ENCODE measurements at places on chromosomes 4 and X.

DNA sequence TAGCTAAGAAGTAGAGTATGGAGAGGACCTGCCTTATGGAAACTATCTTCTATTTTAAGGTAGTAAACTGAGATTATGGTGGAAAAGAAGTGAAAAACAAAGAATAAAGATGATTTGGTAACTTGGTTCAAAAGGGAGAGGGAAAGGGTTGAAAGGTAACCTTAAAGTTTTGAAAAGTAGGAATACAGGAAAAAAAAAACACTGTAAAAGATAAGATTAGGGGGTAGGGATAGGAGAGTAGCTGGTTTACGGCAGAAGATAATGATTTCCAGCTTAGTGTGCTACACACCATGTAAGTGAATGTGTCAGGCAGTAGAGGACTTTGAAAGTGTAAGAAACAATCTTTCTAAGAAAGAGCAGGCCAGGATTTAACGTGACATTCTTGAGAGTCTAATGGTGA is 35.3 kb downstream of the FAM13A start:
- no peak for DNase-seq

DNA sequence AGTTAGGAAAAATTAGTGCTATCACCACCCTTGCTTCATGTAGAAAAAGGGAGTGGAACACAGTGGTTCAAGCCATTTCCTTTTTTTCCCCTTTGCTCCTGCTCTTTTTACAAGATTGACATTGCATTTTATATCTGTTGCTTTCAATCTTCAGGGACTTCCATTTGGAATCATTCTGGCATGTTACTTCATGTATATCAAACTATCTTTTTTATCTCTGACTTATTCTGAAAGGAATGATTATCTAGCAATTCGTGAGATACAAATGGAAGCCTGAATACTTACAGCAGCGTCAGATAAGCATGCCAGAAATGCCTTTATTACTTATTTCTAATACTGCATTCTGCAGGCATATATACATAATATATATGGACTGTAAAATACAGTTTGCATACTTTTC is 20.4 kb downstream of the ADGRL3 start:
- no peak for DNase-seq

- no peak for DNase-seq
Observed at GRCh38 chr4:48073567-48074103, 57.1 kb downstream of the NIPAL1 start.

- DNase-seq: no peak
Observed at GRCh38 chr4:113083346-113083745, 33.9 kb downstream of the ANK2 start.

DNA sequence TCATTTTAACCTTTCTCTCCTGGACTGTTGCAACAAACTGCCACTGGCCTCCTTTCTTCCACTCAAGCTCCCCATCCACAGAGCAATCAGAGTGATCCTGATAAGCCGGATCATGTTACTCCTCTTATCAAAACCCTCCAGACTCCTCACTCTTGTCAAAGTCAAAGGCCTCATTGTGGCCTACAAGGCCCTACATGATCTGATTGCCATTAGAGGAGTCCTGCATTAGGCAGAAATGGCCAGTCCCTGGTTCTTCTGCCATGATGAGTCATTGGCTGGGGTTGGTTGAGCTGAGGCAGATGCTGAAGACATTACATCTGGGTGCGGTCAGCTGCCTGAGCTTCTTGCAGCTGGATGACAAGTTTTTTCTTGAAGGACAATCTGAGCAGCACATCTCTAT is 32.7 kb upstream of the CASK start:
- no peak for DNase-seq

DNA sequence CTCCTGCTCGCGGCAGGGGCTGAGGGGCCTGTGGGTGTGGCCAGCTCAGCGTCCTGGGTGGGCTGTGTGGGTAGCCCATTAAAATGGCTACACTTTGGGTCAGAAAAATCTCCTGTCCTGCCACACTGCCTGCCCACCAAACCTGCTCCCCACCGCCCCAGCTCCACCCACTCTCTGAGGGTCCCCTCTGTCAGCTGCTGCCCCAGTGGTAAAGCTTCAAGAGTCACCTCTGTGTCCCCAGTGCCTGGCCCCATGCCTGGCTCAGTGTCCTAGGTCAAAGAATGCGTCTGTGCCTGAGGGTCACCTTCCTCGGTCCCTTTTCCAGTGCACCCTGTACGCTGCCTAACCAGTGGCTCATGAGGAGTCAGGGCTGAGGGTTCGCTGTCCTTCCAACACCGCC is 24.9 kb upstream of the TADA2B start:
- DNase-seq: no peak

- no peak for DNase-seq
Observed at GRCh38 chrX:40945361-40945713, 139.9 kb upstream of the USP9X start.

DNA sequence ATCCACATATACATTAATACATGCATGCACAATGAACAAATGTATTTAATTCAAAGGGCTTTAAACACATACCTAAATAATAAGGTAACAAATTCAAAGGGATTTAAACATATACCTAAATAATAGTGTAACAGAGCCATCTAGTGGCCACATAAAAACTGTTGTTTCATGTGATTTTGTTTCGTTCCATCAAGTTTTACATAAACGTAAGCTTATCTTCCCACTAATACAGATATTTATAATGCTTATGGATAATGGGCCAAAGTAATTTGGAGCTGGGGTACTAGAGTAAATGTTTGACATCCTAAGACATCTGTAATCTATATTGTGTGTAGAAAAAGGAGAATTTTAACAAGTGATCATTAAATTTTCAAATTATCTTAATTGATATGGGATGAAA is 82.3 kb downstream of the PRSS12 start:
- no peak for DNase-seq
